Endodermal cell (in vitro differentiated cells): ENCODE measurements at places on chromosomes 11 and 22.

GRCh38 chr11:2099516-2100349 is 39.5 kb downstream of the IGF2 start:
- H3K36me3 ChIP-seq: no peaks in the 10 kb centered on the region
- H3K4me3 ChIP-seq: no peak overlapping the region
- no peaks in the 10 kb centered on the region for H3K27me3 ChIP-seq
- DNase-seq: peak; percentile 69
- H3K27ac ChIP-seq: no peak overlapping the region

DNA sequence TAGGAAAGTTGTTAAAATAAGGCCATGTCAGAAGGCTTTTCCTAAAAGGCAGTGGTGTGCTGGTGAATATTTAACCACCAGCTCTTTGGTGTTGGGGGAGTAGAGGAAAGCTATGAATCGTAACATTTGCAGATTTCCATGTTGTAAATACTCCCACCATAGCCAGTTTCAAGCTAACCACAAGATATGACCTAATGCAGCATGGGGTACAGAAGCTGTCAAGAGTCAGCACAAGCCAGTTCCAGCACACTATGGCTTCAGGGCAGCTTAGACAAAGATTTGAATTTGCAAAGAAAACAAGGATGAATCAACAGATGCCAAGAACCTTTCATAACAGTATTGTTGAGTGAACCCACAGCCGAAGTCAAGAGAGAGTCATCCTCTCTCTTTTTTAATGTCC is 40.0 kb downstream of the COMMD9 start:
- DNase-seq: no peak
- H3K4me3 ChIP-seq: no peak overlapping the region
- no peaks in the 10 kb centered on the region for H3K27me3 ChIP-seq
- H3K4me1 ChIP-seq: peaks cover 4% of the 10 kb centered on the region
- H3K27ac ChIP-seq: no peak overlapping the region
- H3K36me3 ChIP-seq: no peaks in the 10 kb centered on the region

GRCh38 chr22:44128958-44129618 is 51.6 kb upstream of the PARVG start:
- H3K36me3 ChIP-seq: no peaks in the 10 kb centered on the region
- no peak for DNase-seq
- no peak overlapping the region for H3K4me3 ChIP-seq
- no peaks in the 10 kb centered on the region for H3K27me3 ChIP-seq
- no peak overlapping the region for H3K27ac ChIP-seq

- no peaks in the 10 kb centered on the region for H3K4me1 ChIP-seq
- no peak overlapping the region for H3K27ac ChIP-seq
- H3K4me3 ChIP-seq: no peak overlapping the region
- H3K36me3 ChIP-seq: no peaks in the 10 kb centered on the region
Measured at GRCh38 chr22:30452861-30453260, 19.0 kb downstream of the SEC14L3 start.

- peaks cover 90% of the 10 kb centered on the region for H3K36me3 ChIP-seq
- H3K27ac ChIP-seq: no peak overlapping the region
- H3K4me3 ChIP-seq: no peak overlapping the region
- no peaks in the 10 kb centered on the region for H3K27me3 ChIP-seq
Measured at GRCh38 chr11:85974122-85974521, 94.8 kb downstream of the PICALM start.

DNA sequence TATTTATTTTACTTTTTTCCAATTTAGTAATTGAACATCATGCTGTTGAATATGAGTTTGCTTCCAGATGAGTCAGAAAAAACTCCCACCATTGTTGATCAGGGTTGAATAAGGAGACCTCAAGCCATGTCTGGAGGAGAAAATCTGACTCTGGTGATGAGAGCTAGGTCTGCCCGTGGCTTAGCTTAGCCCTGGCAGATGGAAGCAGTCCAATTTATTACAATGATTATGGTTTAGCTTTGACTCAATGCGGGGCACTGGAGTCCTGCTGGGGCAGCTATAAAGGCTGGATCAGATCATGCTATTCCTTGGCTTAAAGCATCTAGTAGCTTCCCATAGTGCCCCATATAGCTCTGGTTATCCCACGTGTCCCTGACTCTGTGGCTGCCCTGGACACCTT is 506.5 kb downstream of the MN1 start:
- H3K4me1 ChIP-seq: peaks cover 5% of the 10 kb centered on the region
- H3K36me3 ChIP-seq: no peaks in the 10 kb centered on the region
- no peak overlapping the region for H3K27ac ChIP-seq
- no peaks in the 10 kb centered on the region for H3K27me3 ChIP-seq
- no peak for DNase-seq
- no peak overlapping the region for H3K4me3 ChIP-seq

GRCh38 chr11:72541257-72541974 is 107.1 kb upstream of the CLPB start:
- H3K27me3 ChIP-seq: peaks cover 99% of the 10 kb centered on the region
- no peak overlapping the region for H3K4me3 ChIP-seq
- H3K4me1 ChIP-seq: no peaks in the 10 kb centered on the region

GRCh38 chr11:84019571-84020194 is 733.5 kb upstream of the CCDC90B start:
- H3K27me3 ChIP-seq: no peaks in the 10 kb centered on the region
- peaks cover 4% of the 10 kb centered on the region for H3K4me1 ChIP-seq
- no peak for DNase-seq
- H3K27ac ChIP-seq: no peak overlapping the region

GRCh38 chr11:78259777-78260487 is 71.2 kb downstream of the USP35 start:
- H3K36me3 ChIP-seq: peaks cover 3% of the 10 kb centered on the region
- no peak for DNase-seq
- no peaks in the 10 kb centered on the region for H3K27me3 ChIP-seq
- H3K4me1 ChIP-seq: peaks cover 3% of the 10 kb centered on the region
- no peak overlapping the region for H3K4me3 ChIP-seq

- DNase-seq: no peak
- no peak overlapping the region for H3K27ac ChIP-seq
- no peaks in the 10 kb centered on the region for H3K4me1 ChIP-seq
- H3K27me3 ChIP-seq: no peaks in the 10 kb centered on the region
Measured at GRCh38 chr11:112610996-112611750, 350.0 kb upstream of the NCAM1 start.

DNA sequence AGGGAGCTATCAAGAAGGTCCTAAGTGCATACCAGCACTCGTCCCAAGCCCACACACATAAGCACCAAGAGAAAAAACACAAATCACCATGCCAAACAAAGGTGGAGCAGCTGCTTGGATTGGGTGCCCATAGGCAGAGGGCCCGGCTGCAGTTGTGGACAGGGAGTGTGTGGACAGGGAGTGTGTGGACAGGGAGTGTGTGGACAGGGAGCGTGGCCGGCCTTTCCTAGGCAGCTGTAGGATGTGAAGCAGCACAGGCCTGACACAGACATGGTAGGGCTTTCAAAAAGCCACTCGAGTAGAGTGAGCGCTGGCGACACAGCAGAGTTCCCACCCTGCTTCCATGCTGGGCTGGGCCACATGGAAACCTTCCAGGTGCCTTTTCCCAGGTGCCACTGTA is 3.5 kb downstream of the RTL6 start:
- no peaks in the 10 kb centered on the region for H3K27me3 ChIP-seq
- H3K4me3 ChIP-seq: no peak overlapping the region
- H3K36me3 ChIP-seq: peaks cover 13% of the 10 kb centered on the region
- no peak overlapping the region for H3K27ac ChIP-seq
- no peaks in the 10 kb centered on the region for H3K4me1 ChIP-seq

DNA sequence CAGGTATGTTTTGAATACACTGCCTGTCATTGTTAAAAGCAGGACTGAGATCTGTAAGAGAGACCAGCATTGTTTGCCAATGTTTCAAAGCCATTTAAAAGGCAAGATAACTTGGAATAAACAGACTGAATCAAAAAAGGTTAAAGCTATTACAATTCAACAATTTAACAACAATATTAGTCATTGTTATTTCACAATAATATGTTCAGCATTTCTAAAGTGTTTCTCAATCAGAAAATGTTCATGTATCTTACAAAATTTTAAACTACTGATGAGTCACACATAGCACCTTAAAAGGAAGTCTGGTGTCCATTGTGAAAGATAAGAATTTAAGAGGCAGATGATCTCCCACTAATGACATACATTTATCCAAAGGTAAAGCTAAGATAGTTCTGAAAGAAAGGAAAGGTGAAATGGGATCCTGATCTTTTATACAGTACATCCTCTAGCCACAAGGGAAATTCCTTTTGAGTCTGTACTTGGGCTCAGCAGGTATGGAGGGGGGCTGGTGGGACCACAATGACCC is 79.7 kb downstream of the MAML2 start:
- peaks cover 7% of the 10 kb centered on the region for H3K4me1 ChIP-seq
- no peak for DNase-seq
- H3K4me3 ChIP-seq: no peak overlapping the region
- H3K27me3 ChIP-seq: no peaks in the 10 kb centered on the region
- H3K36me3 ChIP-seq: no peaks in the 10 kb centered on the region

DNA sequence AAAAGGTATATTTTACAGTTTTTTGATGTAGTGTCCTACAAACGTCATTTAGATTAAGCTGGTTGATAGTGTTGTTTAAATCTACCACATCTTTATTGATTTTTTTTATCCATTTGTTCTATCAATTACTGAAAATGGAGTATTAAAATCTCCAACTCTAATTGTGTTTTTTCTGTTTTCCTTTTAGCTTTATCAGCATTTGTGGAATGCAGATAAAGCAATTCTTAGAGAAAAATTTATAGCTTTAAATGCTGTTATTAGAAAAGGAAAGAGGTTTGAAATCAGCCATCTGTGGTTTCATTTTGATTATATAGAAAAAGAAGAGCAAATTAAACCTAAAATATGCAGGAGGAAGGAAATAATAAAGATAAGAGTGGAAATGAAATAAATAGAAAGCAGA is 39.4 kb upstream of the CBX6 start:
- no peaks in the 10 kb centered on the region for H3K4me1 ChIP-seq
- H3K36me3 ChIP-seq: no peaks in the 10 kb centered on the region
- no peak for DNase-seq

DNA sequence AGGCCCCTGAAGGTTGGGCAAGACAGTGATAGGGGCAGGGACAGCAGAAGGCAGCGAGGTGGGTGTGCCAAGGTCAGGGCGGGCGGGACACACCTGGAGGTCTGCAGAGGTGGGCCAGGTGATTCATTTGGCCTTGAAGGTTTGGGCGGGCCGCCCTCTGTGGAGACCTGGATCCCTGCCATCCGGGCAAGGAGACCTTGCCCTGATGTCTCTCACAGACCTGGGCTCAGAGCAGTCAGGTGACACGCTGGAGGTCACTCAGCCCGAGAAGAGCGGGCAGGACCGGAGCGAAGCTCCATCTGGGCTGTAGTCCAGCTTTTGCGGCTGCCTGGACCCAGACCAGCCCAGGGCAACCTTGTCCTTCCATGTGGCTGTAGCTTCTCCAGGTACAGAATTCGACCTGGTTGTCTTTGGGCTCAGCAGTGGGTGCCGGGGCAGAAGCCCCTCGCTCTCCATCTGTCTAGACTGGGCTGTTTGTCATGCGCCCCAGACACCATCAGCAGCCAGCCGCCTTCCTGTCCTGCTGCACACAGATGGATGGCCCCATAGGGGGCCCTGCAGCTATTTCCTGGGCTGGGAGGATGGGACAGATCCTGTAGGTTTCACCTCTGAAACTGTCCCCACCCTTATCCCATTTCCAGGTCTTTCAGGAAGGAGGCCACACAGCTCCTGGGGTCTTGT is 3.1 kb downstream of the MRGPRG start:
- no peak overlapping the region for H3K27ac ChIP-seq
- H3K4me3 ChIP-seq: no peak overlapping the region
- peaks cover 16% of the 10 kb centered on the region for H3K27me3 ChIP-seq
- DNase-seq: peak; percentile 52

DNA sequence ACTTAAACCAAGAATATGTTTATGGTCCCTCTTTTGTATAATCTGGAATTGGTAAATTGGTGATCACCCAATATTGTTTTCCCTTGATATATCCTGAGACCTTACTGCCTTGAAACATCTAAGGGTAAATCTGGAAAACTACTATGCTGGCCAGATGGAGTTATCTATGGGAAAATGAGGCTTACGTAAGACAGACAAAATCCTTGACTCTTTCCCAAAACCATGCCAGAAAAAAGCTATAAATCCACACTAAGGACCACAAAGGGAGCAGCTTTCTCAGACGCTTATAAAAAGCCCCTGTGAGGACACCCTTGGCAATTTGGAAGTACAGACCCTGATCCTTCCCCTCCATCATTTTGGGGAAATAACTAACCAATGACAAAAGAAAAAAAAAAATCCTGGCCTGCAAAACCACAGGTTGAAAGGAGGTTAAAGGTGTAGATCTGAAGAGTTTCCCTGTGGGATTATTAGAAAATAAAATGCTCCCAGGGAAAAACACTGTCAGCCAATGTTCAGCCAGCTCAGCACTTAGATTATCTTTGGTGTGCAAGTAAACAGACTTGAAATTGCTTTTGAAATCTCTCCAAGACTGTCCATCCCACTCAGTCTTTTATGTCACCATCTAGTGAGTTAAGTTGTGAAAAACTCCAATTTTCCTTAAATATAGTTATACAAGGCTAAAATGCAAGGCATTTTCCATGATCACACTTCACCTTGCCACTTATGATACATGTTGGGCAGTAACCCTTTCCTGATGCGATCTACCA is 6.6 kb upstream of the AMBRA1 start:
- H3K4me1 ChIP-seq: no peaks in the 10 kb centered on the region
- no peak overlapping the region for H3K27ac ChIP-seq
- no peak for DNase-seq
- peaks cover 9% of the 10 kb centered on the region for H3K36me3 ChIP-seq

GRCh38 chr22:39925909-39926679 is 25.2 kb downstream of the GRAP2 start:
- no peaks in the 10 kb centered on the region for H3K36me3 ChIP-seq
- H3K4me3 ChIP-seq: no peak overlapping the region
- no peak for DNase-seq
- no peaks in the 10 kb centered on the region for H3K27me3 ChIP-seq

- peak overlapping the region; percentile 97 for H3K4me3 ChIP-seq
- H3K27me3 ChIP-seq: peaks cover 33% of the 10 kb centered on the region
- H3K36me3 ChIP-seq: no peaks in the 10 kb centered on the region
Measured at GRCh38 chr11:45848654-45849081, 1.4 kb downstream of the CRY2 start.

DNA sequence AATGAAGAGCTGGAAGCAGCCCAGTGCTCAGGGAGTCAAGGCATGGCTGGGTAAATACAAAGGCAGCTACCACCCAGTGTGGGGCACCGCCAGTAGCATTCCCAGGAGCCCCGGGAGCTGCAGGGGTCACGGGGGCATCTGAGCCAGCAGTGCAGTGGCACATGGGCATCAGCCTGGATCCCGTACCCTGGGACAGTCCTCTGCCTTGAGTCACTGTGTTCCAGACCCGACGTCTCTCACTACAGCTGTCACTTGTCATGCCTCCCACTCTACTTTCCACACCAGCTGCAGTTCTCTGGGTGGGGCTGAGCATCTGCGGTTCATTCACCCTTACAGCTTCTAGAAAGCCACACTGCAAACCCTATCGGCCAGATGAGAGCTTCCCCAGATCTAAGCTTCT is 29.6 kb downstream of the DHCR7 start:
- H3K27ac ChIP-seq: no peak overlapping the region
- H3K4me3 ChIP-seq: no peak overlapping the region
- no peaks in the 10 kb centered on the region for H3K27me3 ChIP-seq
- H3K36me3 ChIP-seq: no peaks in the 10 kb centered on the region
- no peak for DNase-seq
